NCI-H446 treated with DMSO at 0.1 percent for 48 hours (cell line): ENCODE measurements at places on chromosomes 6 and 20.

DNA sequence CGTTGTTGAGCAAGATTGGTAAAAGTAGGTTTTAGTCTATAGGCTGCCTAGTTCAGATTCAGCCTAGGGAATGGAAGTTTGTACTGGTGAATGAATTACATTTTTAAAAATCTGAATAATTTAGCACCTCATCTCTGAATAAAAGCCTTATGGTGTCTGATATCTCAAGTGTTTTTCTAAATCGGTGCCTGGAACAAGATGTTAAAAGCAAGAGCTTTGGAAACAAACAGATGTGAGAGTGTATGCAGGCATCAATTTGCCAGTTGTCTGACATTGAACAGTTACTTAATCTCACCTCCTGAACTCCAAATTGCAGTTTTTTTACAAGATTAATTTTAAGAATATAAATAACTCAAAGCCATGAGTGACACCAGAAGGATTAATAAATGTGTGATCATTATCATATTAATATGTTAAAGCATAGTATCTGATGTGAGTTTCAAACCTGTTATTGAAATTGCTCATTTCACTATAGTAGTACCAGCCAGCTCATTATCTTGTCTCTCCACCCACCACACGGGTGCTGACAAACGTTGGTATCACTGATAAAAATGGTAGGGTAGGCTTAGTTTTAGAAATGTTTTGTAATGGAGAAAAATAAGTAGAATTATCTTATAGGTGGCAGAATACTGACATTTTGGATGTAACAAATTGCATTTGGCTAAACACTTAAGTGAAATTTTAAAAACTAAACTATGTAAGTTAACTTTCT, 157.3 kb downstream of the FAM83B start:
- DNase-seq = no peak

DNA sequence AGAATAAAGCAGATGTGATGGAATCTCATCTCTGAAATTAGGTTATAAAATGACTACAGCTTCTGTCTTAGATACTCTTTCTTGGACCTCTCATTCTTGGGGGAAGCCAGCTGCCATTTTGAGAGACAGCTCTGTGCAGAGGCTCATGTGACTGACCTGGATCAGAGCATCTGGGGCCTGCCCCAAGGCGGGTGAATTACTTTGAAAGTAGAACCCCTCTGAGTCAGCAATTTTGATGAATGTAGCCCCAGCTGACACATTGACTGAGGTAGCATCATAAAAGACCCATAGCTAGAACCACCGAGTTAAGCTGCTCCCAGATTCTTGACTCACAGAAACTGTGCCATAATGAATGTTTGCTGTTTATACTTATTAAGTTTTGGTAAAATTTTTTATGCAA, 124.5 kb downstream of the THEMIS start:
- no peak for DNase-seq

GRCh38 chr20:37378785-37379598, 33.1 kb downstream of the SRC start:
- DNase-seq = no peak

- no peak for DNase-seq
Measured at GRCh38 chr20:46253391-46253790, 54.9 kb downstream of the CDH22 start.

- no peak for DNase-seq
Measured at GRCh38 chr6:105744815-105745214, 341.3 kb upstream of the PRDM1 start.

DNA sequence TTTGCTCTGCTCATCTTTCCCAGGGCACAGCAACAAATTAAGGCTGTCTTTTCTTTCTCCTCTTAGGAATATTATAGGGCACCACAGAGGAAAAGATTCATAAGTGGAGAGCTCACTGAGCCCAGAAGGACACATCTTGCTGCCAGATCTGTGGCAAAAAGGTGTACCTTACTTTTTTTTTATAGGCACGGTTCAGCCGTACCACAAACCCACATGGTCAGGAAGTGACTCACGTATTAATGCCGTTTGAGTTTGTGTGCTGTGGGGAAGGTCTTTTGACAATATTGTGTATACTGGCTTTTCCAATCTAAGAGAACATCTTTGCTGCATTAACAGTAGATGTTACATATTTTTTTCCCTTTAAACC, 28.4 kb downstream of the PAQR8 start:
- no peak for DNase-seq

DNA sequence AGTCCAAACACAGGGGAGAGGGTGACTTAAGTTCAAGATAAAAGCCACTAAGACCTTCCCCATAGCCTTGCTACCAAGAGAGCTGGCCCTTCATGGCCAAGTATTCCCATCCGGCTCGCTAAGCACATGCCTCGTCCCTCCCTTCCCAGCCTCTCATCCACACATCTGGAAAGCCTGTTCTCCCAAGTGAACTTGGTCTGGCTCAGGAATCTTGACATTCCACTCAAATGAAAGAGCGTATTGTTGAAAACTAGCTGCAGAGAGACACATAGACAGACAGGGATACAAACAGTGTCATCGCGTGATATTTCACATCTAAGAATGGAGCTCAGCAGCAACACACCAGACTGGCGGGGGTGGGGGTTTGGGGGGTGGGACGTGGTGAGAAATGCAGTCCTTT, 182.8 kb upstream of the FOXQ1 start:
- no peak for DNase-seq

DNA sequence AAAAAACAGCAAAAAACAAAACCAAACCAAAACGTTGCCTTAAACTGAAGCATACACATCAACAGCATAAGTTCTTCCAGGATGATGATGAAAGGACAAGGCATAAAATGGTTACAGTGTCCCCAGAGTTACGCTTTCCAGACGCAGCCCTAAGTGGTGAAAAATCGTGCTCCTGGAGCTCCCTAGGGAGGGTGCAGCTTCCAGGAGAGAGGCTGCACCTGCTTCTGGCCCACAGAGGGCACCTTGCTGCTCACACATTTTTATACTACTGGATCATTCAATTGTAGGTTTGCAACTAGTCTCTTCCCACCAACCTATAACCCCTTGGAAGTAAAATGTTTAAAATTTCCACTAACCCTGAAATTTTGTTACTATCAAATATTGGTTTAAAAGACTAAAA, 115.0 kb downstream of the PRKN start:
- no peak for DNase-seq

DNA sequence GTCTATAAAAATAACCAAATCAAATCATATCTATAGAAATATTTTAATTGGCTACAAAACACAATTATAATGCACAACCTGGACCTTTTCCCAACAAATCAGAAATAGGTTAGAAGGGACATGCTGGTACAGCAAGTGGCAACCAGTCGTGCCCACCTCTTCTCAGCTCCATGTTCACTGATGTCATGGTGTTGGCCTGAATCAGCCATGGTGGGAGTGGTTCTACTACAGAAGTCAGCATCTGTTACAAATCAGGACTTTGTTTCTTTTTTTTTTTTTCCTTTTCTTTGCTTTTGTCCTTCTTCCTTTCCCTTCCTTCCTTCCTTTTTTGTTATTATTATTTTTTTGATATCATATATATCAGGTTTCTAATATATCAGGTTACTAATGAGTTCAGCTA, 91.2 kb downstream of the RALGAPA2 start:
- no peak for DNase-seq
